Inflammatory macrophage treated with lipopolysaccharide for 4 hours (primary cell): ENCODE measurements at places on chromosomes 7 and 10.

DNA sequence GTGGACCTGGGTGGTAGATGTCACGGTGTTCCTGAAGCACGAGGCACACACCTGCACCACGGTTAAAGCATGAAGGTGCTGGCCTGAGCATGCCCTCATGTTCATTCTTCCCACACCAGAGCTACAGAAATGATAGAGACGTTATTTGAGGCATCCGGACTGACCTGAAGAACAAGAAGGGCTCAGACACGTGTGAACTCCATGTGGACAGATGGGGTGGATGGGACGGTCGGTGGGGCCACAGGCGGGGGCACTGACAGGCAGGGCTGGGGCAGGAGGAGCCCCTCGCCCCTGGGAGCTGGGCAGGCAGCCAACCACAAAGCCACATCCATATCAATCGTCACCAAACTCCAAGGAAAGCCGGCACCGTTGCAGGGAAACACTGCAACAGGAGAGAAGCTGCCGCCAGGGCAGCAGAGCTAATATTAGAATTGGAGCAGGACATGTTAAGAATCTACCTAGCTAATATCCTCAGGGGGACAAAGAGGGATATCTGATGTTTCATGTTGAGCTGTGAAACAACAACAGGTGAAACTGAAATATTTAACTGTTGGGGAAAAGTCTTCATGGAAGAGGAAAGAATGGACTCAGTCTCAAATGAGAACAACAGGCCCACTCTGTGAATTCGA lies 37.8 kb upstream of the DIP2C start:
- DNase-seq, result no peak

DNA sequence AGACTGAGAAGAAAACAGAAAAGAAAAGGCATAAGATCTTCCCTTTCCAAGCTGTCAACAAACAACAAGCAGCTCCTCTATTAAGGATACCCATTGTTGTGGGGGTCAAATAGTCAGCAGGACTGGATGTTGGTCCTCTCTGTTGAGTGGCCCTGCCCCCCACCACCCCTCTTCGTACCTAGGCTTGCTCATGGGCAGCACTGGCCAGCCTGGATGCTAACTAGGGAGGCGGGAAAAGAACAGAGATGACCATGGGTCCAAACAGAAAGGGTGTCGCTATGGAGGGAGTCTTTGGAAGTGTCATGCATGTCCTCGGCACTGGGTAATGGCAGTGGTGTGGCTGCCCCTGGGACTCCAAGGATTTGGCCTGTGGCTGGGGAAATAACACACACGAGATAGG lies 45.6 kb downstream of the SPDYE5 start:
- no peak for DNase-seq

DNA sequence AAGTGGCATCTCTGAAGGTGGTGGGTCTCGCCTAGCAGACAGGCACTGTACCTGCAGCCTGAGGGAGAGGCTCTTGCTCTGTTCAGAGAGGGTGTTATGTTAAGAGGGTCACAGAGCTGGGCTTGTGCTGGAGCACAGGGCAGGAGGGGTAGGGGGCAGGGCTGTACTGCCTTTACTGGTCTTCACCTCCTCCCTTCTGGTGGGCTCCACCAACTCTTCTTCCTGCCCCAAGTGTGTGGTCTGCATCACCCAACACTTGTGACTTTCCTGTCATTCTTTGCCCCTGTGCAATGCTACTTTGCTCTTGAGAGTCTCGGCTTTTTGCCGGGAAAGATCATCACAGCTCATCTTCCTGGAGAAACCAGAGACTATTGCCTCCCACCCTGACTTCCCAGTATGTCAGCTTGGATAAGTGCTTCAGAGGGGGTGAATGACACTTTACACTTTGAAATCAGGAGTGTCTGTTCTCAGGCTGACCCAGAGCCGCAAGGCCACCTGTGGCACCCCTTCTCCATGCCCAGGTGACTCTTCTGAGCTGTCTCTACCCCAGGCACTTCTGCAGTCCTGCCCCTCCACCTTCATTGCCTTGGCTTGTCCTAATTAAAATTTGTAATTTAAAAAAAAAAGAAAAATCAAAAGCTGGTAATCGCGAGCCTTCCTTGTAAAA lies 38.4 kb upstream of the IKZF1 start:
- no peak for DNase-seq

GRCh38 chr10:68562661-68563570 lies 2.8 kb downstream of the TET1 start:
- DNase-seq, result no peak

GRCh38 chr10:79070606-79071395 lies 2.0 kb downstream of the ZMIZ1 start:
- peak; percentile 81 for DNase-seq

- DNase-seq, result no peak
Measured at GRCh38 chr7:107999779-108000560, 3.0 kb downstream of the LAMB1 start.
